Fibroblast of the aortic adventitia (primary cell): ENCODE measurements at places on chromosomes 1 and 21.

DNA sequence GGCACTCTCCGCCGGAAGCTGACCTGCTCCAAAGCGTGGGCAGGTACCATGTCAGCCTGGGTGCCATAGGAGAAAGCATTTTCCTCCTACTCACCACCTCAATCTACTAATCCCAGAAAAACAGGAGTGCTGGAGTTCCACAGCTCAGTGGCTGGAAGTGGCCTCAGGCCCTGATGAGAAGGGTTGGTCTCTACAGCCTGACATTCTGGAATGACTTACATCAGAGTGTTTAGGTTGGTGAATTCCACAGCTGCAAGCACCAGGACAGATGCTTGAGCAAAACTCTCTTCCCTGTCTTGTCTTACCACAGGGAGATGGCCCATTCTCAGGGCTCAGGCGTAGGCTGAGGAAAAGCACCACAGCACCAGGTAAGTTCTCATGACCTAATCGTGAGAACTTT is 5.5 kb downstream of the SEC16B start:
- DNase-seq, result no peak

- DNase-seq, result no peak
These were observed 7.1 kb downstream of the DMRTA2 start for GRCh38 chr1:50416150-50416527.

- no peak for DNase-seq
These were observed 2.3 kb downstream of the NR5A2 start for GRCh38 chr1:200029822-200030152.

DNA sequence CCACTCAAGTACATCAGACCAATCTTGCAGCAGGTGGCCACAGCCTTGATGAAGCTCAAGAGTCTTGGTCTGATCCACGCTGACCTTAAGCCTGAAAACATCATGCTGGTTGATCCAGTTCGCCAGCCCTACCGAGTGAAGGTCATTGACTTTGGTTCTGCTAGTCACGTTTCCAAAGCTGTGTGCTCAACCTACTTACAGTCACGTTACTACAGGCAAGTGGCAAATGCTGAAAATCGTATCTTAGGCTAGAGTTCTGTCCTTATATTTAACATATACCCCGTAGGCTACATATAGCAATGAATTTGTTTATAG is 12.1 kb downstream of the HIPK1 start:
- no peak for DNase-seq
